ENCODE measurements at places on chromosomes 16 and 17.

GRCh38 chr17:40460968-40461731, 17.9 kb downstream of the IGFBP4 start:
- no peak for DNase-seq

GRCh38 chr16:28009586-28010373, 53.7 kb downstream of the GSG1L start:
- DNase-seq = no peak

DNA sequence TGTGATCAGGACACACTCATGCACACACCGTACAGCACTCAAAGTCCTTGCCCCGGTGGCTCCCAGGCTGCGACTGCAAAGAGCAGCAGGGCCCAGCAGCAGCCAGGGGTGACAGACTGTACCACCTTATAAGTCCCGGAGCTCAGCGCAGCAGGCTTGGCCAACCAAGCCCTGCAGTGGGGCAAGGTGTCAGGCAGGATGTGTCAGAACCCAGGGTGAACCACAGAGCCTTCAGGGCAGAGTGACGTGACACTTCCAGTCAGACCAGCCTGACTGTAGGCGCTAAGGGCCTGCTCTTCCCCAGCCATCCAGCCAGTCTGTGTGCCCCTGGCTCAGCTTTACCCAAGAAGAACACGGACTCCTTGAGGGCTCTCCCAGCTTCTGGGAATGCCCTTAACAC, 204.1 kb downstream of the COPRS start:
- no peak for DNase-seq

DNA sequence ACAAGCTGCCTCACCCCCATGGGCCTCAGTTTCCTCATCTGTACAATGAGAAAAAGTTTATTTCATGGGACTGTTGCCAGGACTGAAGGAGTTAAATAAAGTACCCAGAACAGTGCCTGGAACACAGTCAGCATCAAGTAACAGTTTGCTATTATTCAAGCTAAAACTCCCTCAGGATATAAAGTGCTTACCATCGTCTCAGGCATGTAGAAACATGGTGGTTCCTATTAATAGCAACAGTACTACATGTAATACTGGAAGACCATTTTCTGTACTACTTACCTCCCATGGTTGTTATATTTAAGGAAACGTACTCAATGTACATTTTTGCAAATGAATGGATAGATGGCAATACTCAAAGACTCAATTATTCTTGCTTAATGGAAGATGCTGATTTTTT, 93.4 kb downstream of the NCOR1 start:
- DNase-seq = no peak

DNA sequence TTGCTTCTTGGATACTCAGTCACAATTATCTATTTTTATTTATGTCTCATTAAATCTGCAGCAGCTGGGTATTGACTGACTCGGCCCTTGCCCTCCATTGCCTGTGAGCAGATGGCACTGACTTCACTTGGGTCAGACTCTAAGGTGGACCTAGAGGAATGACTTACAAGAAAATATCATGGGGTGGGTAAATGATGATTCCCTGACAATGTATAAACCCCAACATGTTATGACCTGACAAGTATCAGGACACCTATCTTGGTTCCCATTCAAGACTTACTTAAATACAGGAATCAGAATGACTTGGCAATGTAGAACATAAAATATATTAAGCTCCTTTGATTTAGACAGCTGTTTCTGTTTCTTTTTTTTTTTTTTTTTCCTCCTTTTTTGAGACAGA, 953.5 kb downstream of the CDH11 start:
- DNase-seq = no peak

DNA sequence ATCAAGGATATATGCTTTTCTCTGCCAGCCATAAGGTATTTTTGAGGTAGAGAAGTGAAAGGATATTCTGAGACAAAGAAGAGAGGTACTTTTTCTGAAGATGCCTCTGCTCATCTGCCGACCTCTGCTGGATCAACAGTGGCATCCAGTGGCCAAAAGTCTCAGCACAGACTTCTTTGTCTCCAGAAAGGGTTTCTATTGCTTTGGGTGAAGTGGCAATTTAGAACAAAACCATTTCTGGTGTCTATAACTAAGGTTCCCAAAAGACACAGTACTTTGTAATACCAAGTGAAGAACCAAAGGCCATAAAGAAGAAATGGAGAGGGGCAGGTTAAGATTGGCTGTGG, 155.2 kb upstream of the C17orf78 start:
- peak; percentile 35 for DNase-seq

DNA sequence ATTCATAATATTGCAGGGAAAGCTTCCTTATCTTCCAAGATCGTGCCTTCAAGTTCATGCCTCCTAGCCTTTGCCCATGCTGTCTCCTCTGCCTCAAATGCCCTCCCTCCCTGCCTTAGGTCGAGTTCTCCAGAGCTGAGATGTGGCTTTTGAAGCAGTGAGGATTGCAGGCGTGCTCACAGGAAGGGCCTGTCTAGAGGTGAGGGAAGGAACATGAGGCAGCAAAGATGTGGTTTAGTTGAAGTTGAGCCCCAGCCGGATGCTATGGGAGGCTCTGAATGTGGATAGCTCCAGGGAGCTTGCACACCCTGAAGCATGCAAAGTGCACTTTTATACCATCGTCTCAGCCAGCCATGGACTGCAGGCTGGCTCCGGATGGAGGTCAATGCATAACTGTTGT, 754.6 kb upstream of the EEF2KMT start:
- no peak for DNase-seq

- DNase-seq = no peak
Measured at GRCh38 chr16:2715519-2715918, 4.5 kb downstream of the PRSS27 start.

DNA sequence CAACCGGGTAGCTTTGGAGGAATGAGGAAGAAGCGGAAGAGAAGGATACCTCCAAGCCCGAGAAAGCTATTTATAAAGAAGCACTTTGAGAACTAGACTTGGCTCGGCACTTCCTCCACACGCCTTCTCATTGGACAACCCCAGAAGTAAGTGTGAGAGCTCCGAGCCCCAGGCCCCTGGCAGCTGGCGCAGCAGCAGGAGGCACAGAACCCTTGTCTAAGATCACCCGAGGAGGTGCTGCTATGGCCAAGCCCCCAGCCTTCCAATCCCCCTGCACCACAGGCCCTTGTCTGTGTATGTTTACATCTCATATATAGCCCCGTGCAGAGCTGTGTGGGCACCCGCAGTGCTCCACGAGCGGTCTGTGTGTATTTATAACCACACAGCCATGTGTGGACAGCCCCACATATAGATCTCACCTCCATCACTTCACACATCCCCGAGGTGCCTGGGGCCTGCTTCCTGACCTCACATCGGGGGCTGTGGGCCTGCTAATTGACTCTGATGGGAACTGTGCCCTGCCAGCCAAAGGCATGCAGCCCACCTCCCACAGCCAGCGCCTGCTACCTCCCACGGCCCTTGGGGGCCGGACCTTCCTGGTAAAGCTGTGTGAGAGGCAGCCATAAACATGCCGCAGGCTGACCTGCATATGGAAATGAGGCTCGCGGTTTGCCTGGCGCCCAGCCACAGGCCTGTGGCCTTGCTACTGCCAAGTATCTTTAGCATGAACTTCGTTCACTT, 96.1 kb downstream of the C17orf67 start:
- no peak for DNase-seq

DNA sequence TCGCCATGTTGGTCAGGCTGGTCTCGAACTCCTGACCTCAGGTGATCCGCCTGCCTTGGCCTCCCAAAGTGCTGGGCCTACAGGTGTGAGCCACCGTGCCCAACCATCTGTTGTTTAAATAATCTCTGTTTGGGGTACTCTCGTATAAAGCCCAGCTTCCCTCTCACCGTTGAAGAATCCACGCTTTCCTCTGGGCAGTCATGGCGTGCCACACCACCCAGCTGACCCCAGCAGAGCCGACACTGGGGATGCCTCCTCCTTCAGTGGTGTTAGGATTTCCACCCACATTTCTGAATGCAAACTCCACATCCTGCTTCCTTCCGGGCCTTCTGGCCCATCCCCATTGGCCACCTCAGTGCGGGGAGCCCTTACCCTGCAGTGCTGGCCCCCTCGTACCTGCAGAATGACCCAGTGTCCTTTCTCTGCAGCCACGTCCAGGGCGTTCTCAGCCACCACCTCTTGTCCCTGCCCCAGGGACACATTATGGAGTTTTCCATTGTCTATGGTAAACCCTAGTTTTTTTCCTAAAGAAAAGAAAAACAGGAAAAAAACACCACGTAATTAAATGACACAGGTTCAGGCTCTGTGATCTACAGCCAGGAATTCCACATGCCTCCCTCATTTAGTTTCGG, 60.4 kb downstream of the PGS1 start:
- DNase-seq = no peak

DNA sequence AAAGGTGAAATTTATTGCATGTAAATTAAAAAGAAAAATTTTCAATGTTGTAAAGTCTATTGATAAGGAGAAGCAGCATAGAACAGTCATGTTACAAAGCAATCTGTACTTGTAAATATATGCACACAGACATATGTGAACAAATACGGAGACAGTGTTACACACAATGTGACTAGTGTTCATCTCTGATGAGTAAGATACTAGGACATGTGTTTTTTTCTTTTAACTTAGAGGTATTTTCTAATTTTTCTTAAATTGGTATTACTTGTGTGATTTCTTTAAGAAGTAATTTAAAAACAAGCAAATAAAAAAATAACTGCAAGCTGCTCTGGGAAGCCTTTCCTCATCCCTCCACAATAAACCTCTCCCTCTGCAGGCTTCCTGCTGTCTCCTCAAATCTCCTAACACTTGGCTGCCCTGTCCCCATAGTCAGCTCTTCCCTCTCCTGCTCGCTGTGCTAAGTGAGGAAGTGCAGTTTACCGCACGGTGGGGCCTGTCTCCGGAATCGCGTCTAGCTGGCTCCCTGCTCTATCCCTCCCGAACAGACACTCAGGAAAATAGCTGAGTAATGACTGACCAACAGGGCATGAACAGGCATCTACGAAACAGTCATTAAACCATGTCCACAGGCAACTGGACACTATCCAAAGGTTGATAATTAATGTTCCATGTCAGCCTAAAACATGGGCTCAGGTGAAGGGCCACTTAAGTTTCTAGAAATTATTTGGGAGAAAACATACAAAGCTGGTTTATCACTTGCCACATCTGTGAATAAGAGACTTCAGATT, 35.9 kb downstream of the CMTM4 start:
- peak; percentile 87 for DNase-seq

DNA sequence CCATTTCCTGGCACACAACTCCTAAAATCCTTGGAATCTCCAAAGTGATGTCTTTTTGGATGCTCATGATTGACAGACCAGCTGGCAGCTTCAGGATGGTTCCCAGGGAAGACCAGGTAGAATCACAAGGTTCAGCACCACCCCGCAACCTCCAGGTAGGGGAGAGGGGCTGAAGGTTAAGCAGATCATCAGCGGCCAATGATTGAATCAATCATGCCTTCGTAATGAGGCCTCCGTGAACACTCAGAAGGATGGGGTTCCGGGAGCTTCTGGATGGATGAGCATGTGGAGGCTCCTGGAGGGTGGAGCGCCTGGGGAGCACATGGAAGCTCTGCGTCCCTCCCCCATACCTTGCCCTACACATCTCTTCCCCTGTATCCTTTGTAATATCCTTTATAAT, 185.9 kb downstream of the SEC14L1 start:
- no peak for DNase-seq

DNA sequence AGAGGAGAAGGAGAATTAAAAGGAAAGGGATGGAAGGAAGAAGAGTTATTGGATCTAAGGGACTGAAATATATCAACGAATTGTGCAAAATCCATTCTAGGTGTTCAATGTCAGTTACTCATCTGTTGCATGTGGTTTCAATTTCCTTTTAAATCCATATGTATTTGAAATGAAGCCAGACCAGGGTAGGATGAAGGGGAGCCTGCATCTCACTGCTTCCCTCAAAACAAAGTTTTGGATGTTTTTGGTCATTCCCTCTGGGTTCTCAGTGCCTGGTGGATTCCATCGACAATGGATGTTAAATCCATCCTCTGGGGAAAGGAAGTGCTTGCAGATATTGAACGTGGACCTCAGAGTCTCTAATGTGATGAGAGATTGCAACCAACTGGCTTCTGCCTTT, 103.5 kb upstream of the XYLT1 start:
- no peak for DNase-seq

GRCh38 chr16:69471121-69471520, 46.7 kb downstream of the CYB5B start:
- no peak for DNase-seq

DNA sequence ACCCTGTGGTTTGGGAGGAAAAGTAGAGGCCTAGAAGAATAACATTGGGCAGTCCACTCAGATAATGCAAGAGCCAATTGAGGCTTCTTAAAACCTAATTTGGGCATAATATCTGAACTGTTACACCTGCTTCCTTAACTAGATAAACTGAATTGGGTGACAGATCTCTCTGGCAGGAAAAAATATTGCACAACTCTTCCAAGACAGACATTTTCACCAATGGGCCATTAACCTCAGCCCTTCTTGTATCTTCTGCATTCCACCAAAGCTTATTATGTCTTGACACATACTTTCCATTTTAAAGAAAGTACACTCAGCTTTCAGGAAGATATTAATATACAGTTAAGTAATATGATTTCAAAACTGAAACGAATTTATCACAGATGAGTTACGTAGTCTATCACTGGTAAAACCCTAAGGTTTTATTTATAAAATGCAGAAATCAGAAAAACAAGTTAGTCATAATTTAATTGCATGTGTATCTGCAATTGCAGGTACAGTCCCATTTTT, 79.9 kb upstream of the MON1B start:
- no peak for DNase-seq
